ENCODE measurements at places on chromosomes 12 and 14.

DNA sequence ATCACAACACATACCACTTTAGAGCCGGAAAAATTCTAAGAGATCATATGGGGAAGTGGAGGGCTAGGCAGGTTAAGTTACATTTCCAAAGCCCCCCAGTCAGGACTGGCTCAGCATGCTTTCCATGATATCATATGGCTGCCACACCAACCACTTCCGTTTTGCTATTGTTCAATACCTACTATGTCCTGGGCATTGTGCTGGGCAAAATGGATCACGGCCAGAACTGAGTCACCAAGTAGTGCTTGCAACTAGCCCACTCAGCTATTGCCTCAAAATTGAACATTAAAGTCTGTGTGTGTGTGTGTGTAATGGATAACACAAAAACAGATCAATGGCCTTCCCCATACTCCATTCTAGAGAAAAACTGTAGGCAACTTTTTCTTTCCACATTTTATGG is 22.7 kb downstream of the WIF1 start:
- DNase-seq, result no peak

GRCh38 chr12:64042911-64043310 is 179.2 kb downstream of the KICS2 start:
- DNase-seq, result peak; percentile 14

- DNase-seq, result no peak
Observed at GRCh38 chr14:104582662-104583061, 3.1 kb downstream of the C14orf180 start.

GRCh38 chr14:77872983-77873382 is 73.1 kb downstream of the ADCK1 start:
- DNase-seq, result no peak

- no peak for DNase-seq
Observed at GRCh38 chr12:131250028-131250950, 296.6 kb downstream of the ADGRD1 start.
